ENCODE measurements at places on chromosomes 4 and X.
A peak's percentile ranks its signal among the peaks of the same experiment; 100 is the strongest.

DNA sequence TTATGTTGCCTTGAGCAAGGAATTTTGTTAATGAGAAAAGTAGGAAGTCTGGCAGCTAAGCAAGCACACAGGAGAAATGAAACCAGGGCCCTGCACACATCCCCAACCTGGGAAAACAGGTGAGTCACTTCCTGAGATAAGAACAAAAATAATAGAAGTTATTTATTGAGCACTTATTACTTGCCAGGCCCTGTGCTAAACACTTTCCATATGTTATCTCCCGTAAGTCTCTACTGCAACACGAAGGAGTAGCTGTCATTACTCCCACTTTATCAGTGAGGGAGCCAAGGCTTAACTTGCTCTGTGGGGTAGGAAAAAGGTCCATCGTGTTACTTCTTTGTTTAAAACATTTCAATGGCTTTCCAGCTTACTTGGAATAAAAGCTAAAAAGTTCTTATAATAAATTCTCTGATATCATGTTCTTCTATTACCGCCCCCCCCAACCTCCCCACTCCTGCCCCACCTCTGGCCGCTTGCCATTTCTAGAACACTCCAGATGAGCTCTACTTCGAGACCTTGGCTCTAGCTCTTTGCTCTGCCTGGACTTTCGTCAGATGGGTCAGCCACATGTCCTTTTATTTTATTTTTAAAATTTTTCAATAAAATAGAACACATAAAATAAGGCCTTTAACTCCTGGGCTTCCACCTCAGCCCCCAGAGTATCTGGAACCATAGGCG lies 36.3 kb upstream of the PLAC8 start:
- no peak for DNase-seq

GRCh38 chr4:118941799-118942198 lies 53.1 kb downstream of the SYNPO2 start:
- no peak for DNase-seq

DNA sequence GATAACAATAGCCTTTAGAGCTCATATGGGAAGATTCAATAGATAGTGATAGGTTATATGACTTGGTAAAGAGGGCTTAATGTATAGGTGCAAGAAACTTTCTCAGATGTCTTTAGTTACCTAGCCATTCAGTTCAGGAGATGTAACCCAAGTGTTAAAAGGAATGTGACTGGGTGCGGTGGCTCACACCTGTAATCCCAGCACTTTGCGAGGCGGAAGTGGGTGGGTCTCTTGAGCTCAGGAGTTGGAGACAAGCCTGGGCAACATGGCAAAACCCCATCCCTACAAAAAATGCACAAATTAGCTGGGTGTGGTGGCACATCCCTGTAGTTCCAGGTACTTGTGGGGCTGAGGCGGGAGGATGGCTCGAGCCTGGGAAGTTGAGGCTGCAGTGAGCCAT lies 7.9 kb downstream of the TET2 start:
- DNase-seq, result no peak

GRCh38 chrX:79259073-79259689 lies 108.0 kb downstream of the ITM2A start:
- no peak for DNase-seq

DNA sequence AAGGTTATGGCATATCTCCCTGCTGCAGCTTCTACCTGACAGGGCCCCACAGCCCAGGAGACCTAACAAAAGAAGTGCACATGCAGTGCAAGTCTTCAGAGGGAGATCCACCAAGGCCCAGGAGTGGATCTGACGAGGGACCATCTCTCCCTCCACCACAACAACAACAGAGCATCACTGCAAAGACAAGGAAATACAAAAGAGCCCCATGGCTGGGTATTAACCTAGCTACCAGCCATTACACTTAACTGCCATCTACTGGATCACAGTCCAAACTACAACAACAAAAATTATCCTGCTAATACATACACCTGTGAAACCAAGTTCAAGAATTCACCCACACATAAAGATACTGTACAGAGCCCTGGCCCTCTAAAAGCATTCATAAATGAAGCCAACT lies 280.2 kb upstream of the SLC7A11 start:
- DNase-seq, result peak; percentile 10

DNA sequence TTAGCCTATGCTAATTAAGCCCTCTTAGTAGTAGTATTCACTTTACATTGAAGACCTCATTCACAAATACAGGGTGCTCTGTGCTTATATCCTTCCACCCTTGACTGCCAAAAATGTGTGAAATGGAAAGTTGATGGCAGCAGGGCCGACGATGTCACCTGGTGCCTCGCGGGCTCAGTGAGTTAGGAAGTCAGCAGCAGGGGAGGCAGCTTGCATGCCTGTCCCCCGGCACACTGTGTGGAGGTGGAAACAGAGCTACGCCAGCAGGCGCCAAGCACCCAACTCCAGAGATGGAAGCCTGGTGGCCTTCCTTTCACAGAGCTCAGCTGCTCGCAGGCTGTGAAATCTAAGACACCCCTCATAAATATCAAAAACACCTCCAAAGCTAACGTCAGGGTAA lies 8.4 kb downstream of the MSL3 start:
- no peak for DNase-seq
